ENCODE measurements at places on chromosomes 2 and 18.
A peak's percentile ranks its signal among the peaks of the same experiment; 100 is the strongest.

- DNase-seq: peak; percentile 23
Measured at GRCh38 chr2:219561179-219562048, 9.9 kb downstream of the OBSL1 start.

DNA sequence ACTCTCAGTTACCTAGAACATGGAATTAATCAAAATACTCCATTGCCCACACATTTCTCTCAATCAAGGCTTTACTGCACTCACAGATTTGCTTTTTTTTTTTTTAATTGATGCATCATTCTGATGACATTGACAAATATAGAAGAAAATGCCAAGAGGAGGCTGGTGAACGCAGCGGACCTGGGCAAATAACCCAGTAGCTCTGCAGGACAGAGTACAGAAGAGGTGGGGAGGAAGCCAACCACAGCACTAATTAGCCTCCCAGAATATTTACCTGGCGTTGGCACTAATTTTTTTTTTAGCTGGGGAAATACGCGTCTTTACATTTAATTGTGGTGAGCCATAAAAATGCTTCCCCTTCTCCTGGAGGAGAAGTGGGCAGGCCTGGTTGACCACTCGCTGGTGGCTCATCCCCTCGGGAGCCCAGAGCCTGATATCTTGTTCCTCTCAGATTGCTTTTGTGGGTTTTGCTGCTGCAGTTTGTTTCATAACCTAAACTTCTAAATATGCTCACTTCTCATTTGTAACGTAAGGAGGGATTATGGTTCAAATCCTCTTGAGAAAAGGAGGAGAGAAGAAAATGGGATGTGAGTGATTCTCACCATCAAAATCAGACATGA lies 165.8 kb upstream of the EPB41L3 start:
- DNase-seq: no peak

- no peak for DNase-seq
Measured at GRCh38 chr2:74922592-74923227, 35.7 kb upstream of the POLE4 start.

DNA sequence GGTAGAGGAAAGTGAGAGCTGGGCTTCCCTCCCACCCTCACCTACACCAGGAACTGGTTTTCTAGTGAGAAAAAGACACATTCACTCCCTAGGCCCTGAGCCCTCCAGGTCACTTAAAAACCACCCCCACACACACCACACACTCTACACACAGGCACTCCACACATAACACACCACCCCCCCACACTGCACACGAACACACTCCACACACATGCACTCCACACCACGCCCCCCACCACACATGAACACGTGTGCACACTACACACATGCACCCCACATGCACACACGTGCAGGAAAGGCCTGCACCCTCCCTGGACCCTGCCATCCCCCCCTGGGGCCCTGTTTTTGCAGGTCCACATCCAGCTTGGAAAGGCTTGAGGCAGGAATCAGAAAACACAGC lies 67.6 kb downstream of the RALBP1 start:
- DNase-seq: no peak

GRCh38 chr2:186695081-186695756 lies 1.4 kb downstream of the FAM171B start:
- no peak for DNase-seq

DNA sequence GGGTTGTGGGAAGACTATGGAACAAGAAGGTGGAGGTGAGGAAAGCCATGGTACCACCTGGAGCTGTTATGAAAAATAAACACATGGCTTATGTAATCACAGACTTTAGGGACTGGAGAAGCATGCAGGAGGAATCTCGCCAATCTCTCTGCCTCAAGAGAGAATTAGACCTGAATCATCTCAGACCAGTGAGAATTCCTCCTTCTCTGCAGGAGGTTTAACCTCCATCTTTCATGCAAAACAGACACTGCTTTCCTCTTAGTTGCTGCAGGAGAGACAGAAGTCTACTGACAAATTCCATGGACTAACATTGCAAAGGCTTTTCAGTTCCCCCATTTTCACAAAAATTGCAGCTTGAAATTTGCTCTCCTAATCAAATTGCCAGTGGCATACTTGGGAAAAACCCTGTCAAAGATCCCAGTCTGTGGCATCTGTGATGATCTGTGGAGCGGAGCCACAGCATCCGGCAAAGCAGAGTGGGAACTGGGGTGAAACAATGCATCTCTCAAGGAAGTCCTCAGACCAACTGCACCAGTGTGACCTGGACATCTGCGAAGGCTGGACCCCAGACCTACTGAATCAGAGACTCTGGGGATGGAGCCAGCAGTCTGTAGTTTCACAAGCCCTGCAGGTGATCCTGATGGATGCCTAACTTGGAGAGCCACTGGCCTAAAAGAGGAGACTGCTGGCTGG lies 28.6 kb upstream of the NCKAP5 start:
- DNase-seq: no peak

DNA sequence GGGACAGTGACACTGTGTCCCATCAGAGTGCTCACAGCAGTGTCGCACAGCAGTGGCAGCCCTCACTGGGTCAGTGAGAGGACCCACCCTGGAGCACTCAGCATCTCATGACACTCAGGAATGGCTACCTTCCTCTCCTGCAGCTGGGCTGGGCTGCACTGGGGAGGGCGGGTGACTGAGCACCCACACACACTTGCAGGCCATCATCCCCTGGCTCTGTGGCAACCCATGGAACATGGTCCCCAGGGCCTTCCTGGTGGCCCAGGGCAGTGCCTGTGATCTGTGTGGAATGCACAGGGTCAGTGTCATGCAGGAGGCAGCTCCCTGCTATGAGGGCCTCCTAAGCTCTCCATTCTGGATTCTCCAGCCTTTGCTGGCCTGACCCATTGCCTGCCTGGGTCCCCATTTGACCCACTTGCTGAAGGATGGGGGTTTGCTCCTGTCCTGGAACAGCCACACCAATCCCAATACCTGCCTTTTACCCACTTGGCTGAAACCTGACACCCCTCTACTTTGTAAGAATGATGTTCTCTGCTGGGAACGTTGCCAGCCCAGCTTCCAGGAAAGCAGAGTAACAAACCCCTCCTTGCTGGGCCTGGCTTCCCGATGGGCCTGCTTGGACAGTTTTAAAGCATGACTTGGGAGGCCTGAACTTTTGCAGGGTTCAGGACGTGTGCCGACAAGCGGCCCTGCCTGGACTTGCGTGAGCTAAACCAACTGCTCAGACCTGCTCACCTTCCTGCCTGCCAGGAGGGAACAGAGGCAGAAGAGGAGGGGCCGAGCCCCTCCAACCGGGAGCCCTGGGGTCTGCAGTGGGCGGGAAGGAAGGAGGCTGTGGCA lies 13.7 kb downstream of the HS6ST1 start:
- DNase-seq: peak; percentile 87

- DNase-seq: no peak
Measured at GRCh38 chr18:21602299-21602587, 1.7 kb upstream of the ESCO1 start.

DNA sequence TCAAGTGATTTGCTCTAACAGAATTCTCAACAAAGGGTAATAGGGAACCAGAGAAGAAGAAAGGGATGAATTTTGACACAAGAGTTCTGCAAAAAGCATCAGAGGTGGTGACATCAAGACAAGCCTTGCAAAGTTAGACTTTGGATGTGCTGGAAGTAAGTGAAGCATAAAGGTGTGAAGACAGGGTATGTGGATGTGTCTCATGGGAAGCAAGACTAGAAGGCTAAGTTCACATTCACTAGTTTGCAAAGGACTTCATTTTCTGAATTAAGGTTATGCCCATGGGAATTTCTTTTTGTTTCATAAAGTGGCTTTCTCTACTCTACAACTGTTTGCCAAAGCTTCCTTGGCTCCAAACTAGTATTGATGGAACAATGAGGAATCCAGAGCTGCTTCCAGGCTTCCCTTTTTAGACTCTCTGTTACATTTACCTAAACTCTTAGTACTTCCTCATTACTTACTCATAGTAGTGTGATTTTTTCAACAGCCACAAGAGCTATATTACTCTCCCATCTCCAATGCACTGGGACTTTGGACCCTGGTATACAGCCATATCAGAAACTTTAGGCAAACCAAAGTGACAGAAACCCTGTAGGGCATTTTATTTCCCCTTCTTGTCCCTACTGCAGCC lies 21.1 kb upstream of the IHH start:
- no peak for DNase-seq

DNA sequence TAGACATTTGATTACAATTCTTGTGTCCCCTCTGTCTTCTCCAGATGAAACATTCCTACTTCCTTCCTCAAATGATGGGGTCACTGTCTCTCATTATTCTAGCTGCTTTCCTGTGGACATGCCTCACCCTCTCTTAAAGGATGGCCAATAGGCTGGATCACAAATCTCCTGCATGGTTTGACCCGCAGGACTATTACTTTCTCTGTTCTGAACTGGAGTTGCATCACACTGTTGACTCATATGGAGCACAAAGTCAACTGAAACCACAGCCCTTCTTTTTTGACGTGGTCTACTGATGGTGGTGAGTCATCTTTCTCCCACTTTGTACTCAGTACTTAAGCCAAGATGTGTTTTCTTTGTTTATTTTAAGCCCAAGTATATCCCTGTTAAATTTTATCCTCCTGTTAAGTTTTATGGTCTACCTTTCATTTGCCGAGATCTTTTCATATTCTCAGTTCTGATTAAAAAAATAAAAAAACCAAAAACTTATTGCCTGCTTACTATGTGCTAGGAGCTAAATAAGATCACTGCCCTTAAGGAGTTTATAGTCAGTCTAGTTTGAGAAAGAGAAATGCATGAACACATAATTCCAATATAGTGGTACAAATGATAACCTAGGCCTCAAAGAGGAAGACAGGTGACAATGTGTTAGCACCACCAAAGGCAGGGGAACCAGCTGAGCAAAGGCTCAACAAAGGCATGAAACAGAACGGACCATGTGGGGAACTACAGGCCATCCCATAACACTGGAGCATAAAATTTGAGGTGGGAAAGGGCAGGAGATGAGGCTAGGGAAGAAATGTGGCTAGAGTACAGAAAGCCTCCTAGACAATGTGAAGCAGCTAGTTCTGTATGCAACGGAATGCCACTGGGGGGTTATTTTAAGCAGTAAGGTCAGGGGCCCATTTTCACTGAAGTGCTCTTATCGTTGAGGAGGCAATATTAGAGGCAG lies 67.6 kb upstream of the ZFP36L2 start:
- DNase-seq: no peak

DNA sequence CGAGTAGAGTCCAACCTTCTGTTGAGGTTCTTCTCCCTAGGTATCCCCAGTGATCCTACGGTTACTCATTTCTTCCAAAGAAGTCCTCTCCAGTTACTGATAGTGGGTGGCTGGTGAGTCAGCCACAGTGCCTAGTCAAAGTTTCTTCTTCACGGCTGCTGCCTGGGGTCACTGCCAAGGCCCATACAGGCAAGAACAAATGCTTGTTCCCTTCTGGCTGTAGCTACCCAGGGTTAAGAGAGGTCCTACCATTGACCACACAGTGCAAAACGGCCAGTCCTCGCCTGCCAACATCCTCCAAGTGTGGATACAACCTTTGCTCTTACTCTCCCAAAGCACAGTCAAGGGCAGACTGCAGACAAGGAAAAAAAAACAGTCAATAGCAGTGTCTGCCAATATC lies 2.9 kb upstream of the PTPN4 start:
- DNase-seq: no peak

- DNase-seq: no peak
Measured at GRCh38 chr2:177306550-177306949, 42.0 kb upstream of the NFE2L2 start.

DNA sequence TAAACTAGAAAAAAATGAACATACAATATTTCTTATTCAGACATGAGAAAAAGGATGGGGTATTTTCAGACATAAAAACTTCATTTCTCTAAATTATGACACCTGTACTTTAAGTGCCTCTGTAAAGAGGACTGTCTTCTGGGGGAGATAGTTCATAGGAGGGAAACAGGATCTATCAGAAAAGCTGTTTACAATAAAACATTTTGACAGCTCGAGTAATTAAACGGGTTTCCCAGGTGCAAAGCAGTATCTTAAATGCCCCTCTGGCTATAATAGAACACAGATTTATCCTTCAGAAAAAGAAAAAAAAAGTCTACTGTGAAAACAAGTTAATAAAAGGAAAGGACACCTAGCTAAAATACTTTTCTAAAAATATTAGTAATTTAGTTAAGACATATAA lies 311.4 kb upstream of the UBE2E3 start:
- DNase-seq: no peak

DNA sequence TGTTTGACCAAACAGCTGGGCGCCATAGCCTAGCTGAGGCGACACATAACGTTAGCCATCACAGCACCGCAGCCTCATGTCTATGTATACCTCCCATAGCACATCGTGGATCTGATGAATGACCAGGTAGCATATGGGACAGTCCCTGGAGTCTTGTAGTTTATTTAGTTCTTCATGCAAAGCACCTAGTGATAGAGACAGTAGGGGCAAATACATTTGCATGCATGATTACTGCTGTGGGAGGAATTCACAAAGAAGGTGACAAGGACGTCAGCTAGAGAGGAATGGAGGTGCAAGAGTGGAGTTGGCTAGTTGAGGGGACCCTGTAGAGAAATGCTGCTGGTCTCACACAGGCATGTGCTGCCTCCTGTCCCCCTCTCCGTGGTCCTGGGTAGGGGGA lies 478.9 kb upstream of the HS6ST1 start:
- no peak for DNase-seq

Data from left hindlimb (tissue), 1 donor.